Activated effector memory CD4-positive, alpha-beta T cell treated with anti-CD3 and anti-CD28 coated beads, Interleukin-2, amount 50 U/mL, for 16 hours (primary cell): ENCODE measurements at places on chromosomes 1 and 21.
A peak's percentile ranks its signal among the peaks of the same experiment; 100 is the strongest.

GRCh38 chr1:52365071-52365745, 797 bp downstream of the CC2D1B start:
- peak; percentile 67 for DNase-seq

GRCh38 chr1:55154616-55155015, 60.5 kb downstream of the USP24 start:
- DNase-seq = no peak

GRCh38 chr1:47661040-47661439, 223.2 kb downstream of the FOXD2 start:
- DNase-seq = no peak

- no peak for DNase-seq
Observed at GRCh38 chr21:43968410-43969114, 43.5 kb upstream of the TRAPPC10 start.

DNA sequence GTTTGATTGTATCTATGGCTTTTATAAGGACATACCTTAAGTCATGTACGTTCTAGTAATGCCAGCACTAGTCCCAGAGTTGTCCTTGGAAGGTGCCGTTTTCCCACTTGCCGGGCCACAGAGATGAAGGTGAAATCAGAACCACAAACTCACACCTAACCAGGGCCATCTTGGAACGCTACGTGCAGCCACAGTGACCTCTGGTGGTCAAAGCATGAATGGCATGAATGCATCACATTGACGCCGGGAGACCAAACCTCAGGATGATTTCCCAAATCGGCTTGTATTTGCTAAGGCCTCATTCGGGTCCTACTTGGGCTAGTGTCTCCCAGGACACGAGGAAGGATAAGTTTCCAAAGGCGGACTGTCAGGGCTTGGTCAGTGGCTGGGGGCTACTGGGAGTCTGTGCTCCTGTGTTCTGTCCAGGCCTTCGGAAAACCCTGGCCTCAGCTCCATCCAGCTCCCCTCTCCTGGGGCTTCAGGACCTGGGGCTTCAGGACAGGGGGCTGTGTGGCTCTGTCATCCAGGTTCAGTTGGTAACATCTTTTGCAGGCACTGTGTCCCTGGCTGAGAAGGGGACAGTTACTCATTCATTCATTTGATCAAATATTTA, 260.5 kb downstream of the PRDM2 start:
- DNase-seq = peak; percentile 87
